Keratinocyte (primary cell): ENCODE measurements at places on chromosomes 5 and 9. TPM values are rescaled to one million over a fixed set of nuclear protein-coding genes. Genes with fewer than 3 reads are reported as not detected.

DNA sequence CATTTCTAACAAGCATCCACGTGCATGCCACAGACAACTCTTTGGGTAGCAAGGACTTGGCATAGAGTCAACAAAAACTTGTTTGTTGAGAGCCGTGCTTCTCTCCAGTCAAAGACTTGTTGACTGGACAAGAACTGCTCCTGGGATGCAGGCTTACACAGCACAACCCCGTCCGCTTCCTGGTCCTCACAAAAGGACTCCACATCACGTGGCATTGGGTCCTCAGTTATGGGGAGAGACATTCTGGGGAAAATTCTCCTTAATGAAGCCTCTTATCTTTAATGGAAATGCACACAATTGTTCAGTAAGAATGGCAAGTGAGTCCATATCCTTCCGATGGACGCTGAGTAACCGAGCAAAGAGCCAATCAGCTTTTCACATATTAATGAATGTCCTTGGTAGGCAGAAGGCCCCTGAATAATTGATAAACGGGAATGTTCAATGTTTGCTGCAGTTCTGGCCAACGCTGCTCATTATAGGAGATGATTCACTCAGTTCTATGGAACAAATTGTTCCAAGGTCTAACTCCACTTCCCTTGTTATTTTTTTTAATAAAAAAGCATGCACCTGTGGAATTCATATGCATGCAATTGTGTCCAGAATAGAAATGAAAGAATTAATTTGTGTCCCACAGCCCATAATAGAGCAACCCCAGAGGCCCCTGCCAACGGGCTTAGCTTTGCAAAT is 97.0 kb upstream of the ZNF366 start:
- DNase-seq, result no peak

GRCh38 chr5:64147849-64148441 is 17.7 kb upstream of the RNF180 start:
- DNase-seq, result no peak

- DNase-seq, result no peak
These were observed 10.7 kb downstream of the HNRNPH1 start for GRCh38 chr5:179612577-179613459.

- no peak for DNase-seq
These were observed 177.6 kb upstream of the SMARCA2 start for GRCh38 chr9:1837453-1838084.

DNA sequence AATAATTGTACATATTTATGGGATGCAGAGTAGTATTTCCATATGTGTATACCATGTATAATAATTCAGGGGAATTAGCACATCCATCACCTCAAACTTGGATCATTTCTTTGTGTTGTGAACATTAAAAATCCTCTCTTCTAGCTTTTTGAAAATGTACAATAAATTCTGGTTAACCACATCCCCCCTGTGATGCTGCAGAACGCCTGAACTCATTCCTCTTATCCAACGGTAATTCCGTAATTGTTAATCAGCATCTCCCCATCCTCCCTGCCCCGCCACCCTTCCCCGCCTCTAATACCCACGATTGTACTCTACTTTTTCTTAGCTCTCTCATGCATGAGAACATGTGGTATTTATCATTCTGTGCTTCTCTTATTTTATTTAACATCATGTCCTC is 127.7 kb upstream of the ANKRD55 start:
- DNase-seq, result no peak

GRCh38 chr5:113036826-113037225 is 60.2 kb downstream of the DCP2 start:
- no peak for DNase-seq

DNA sequence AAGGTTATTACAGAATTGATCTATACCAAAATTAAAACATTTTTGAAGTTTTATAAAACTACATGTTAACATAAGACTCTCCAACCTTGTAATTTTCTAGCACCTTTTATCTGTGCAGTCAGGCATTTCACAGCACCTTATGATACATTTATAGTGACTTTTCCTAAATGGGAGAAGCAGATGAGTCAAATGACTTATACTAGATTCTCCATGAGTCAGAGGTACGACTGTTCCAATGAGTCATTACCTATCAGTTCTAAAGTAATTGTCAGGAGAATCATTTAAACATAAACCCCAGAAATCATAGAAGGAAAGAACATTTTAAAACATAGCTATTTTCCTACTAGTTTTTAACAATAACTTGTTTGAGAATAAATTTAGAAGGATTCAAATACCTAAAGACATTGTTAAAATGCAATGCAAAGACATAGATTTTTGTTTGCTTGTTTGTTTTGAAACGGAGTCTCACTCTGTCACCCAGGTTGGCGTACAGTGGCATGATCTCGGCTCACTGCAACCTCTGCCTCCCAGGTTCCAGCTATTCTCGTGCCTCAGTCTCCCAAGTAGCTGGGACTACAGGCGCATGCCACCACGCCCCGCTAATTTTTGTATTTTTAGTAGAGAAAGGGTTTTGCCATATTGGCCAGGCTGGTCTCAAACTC is 34.7 kb upstream of the DMXL1 start:
- DNase-seq, result peak; percentile 45

DNA sequence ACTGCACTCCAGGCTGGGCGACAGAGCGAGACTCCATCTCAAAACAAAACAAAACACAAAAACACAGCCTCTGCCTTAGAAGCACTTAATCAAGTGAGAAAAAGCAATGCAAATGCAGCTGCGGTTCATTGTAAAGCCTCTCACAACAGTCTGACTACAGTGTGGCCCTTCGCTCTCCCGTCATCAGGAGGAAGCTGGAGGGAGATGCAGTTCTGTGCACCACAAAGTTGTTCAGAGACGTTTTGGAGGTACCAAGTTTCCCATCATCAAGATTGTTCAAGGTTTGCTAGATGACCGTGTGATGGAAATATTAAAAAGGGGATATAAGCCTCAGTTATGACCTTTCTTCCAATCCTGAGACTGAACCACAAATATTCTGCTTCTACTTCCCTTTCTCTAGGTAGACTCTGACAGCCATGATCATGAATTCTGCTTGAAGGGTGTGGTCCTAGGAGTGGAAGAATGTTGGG is 40.9 kb downstream of the SEC61B start:
- no peak for DNase-seq

- no peak for DNase-seq
These were observed 121.5 kb downstream of the MAST4 start for GRCh38 chr5:66717455-66718373.

GRCh38 chr5:158648631-158649030 is 451.1 kb downstream of the EBF1 start:
- DNase-seq, result no peak

DNA sequence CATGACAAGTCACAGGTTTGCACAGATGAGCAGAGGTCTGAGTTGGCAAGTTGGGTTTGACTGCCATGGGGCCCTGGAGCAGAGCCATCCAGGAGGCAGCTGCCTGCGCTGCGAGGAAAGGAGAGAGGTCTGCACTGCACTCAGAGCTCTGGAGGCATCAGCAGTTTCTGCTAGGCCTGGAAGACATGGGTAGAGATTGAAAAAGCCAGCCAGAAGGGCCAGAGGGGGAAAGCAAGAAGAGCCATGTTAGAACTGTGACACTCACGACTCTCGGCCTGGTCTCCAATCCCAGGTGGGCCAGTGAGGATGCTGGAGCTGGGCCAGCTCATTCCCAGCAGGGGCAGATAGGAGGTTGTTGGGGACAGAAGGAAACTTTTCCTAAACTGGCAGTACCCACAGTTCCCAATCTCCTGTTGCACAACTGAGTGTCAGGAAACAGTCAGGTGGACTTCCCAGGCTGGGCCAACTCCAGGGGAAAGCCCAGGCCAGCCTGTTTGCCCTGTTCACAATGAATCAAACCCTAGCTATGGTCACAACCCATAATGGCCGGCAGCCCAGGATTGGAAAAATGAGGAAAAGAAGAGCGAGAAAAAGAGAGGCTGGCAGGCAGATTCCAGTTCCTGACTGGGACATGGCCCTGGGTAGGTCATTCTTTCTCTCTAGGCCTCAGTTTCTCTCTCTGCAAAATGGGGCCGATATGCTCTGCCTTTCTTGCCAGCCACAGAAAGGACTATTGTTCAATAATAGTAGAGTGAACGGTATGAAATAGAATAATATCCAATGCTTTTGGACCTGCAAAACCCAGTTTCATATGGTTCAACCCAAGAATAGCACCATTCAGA is 7.8 kb upstream of the ORM1 start:
- no peak for DNase-seq

GRCh38 chr5:95237324-95237723 is 47.6 kb downstream of the MCTP1 start:
- DNase-seq, result no peak

DNA sequence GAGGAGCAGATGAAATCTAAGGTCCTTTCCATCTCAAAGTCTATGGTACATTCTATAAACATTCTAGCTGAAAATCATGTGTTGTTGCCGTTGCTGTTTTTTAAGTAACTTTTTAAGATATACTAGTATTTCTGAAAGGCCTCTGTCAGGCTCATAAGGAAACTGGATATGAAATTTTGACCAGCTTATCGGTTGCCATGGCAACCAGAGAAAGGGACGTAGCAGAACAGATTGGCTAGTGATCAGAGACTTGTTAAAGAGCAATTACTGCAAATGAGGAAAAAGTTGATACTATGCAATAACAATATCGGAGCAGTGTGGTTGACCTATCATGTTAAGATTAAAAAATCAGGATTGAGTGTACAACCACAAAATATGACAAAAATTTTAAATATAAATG is 57.0 kb upstream of the RNF180 start:
- no peak for DNase-seq

- peak; percentile 94 for DNase-seq
These were observed 55.9 kb upstream of the STXBP1 start for GRCh38 chr9:127555840-127556820.

DNA sequence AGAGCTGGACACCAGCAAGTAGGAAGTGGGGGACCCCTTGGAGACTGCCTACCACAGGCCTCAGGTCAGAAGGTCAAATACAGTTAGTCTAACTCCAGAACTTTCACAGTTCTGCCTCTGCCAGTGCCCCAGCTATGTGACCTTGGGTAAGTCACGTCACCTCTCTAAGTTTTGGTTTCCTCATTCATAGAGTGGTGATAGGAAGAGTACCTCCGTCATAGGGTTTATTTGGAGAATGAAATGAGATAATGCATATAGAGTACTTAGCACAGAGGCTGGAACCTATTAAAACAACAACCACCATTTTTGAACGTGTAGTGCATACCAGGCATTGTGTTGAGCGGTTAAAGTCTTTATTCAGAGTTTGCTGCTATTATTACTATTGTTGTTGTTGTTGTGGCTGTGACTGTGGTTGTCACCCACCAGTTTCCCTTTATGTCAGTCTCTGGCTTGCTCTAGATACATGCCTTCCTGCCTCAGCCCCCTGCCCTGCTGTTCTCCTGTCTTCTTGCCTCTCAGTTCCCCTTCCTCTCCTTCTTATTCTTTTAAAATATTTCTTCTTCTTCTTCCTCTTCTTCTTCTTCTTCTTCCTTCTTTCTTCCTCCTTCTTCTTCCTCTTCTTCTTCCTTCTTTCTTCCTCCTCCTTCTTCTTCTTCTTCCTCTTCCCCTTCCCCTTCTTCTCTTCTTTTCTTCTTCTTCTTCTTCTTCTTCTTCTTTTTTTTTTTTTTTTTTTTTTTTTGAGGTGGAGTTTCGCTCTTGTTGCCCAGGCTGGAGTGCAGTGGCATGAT is 67.8 kb downstream of the RALGPS1 start:
- DNase-seq, result no peak

- DNase-seq, result no peak
These were observed 7.2 kb downstream of the IRGM start for GRCh38 chr5:150853561-150853960.

DNA sequence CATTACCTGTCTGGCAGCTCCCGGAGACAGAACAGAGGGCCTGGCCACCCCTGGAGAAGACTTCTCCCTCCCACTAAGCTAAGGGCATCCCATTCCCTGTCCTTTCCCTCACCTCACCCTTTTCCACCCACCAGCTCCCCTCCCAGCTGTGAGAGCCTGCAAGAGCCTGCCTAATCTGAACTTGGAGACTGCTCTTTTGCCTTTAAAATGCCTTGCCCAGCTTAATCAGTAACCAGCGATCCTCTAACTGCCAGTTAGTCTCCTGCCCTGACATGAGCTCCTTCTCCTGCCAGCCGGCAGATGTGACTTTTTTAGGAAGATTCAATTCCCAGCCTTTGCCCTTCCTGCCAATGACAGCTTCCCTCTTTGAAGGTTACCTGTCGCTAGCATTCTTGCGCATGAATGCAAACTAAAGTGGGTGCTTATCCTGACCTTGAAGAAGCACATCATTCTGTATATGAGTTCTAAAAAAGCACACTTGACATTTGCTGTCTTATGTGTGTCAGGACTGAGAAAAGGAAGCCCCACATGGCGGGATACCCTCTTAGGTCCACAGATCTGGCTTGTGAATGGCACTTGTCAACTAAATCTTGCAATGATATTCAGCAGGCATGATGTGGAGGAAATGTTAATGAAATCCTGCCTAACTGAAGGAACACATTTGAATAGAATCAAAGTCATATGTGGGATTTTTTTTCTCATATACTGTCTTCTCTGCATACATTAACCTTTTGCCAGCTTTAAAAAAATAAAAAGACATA is 411.2 kb upstream of the SLC30A5 start:
- DNase-seq, result no peak

GRCh38 chr5:162429142-162429541 is 361.6 kb downstream of the GABRG2 start:
- no peak for DNase-seq

- no peak for DNase-seq
These were observed 70.0 kb downstream of the RXRA start for GRCh38 chr9:134396258-134396742.

- DNase-seq, result no peak
These were observed 203.6 kb downstream of the ALDH1A1 start for GRCh38 chr9:72749276-72749675.

- no peak for DNase-seq
These were observed 9.2 kb downstream of the ENC1 start for GRCh38 chr5:74631081-74631953.

GRCh38 chr5:43367909-43368669 is 44.1 kb downstream of the CCL28 start:
- no peak for DNase-seq

DNA sequence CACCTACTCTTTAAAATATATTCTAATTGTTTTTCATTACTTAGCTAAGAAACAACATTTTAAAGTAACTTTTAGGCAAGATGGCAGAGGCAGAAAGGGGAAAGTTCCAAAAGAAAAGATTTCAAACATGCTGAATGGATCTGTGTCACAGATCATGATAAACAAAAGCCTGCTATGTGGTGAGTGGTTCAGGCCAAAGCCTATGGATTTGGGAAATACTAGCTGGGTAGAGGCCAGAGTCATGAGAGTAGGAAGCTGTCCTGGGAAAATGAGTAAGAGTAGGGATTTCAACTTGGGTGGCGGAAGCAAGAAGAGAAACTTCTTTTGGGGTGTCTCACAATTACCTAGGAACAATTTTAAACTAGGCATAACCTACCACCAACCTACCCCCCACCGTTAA is 68.7 kb upstream of the GRHPR start:
- no peak for DNase-seq

GRCh38 chr9:33164138-33164809 is 2.9 kb downstream of the B4GALT1 start:
- DNase-seq, result no peak

SPINK6 gene
- polyA plus RNA-seq, result 25.8 to 67.7 TPM (median 35.5 TPM) in 3 replicates

TTC23L gene
- 0.04 to 0.12 TPM in 2 of 3 replicates, not detected in the other for polyA plus RNA-seq

WNT8A gene
- polyA plus RNA-seq, result not detected in 3 replicates

LHX3 gene
- polyA plus RNA-seq, result not detected in 3 replicates

SDHA gene
- 118 to 179 TPM (median 178 TPM) in 3 replicates for polyA plus RNA-seq

ADRB2 gene
- polyA plus RNA-seq, result 29.4 to 39.7 TPM (median 36.3 TPM) in 3 replicates
